A172 (cell line): ENCODE measurements at places on chromosomes 1 and 21. TPM values are rescaled to one million over a fixed set of nuclear protein-coding genes. Genes with fewer than 3 reads are reported as not detected.

Gene S100A16
- 726 and 852 TPM in 2 replicates for total RNA-seq

Gene ZSWIM5
- 0.14 and 0.16 TPM in 2 replicates for total RNA-seq

Gene TRIM45
- total RNA-seq, result 2.6 and 6.0 TPM in 2 replicates

Gene PPFIA4
- total RNA-seq, result 2.3 and 6.6 TPM in 2 replicates

Gene HOOK1
- total RNA-seq, result not detected in 2 replicates

Gene RAP1GAP
- 0.93 and 1.1 TPM in 2 replicates for total RNA-seq

Gene S100A7
- total RNA-seq, result not detected in 2 replicates
